ENCODE measurements at places on chromosomes 1 and 21.

GRCh38 chr1:225658041-225658440 lies 5.1 kb upstream of the ENAH start:
- peak; percentile 33 for DNase-seq

DNA sequence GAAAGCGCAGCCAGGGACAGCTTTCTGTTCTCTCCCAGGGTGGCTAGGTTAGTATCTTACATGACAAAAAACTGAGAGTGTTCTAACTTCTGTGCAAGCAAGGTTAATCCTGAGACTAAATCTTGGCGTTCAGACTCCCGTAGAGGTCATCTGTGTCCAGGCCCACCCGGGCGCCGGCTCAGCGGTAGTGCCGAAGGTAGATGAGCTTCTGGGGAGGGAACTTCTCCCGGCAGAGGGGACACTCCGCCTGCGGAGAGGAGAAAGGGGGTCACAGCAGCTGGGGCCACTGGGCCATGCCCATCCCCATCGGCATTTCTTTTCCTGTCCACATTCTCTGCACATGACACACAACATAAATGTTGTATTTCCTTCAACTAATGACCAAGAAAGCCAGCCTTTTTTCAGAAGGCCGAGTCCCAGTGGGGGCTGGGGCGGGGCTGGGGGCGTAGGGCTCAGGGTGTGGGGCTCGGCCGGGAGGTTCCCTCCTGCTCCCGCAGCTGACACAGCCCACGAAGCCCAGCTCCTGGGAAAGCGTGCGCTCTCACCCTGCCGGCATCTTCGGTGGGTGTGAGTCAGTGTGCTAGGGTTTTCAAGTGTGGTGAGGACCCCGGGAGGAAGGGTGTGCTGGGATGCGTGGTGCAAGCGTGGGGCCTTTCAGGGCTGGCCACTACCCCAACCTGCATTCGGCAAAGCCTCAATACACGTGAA lies 6.6 kb downstream of the PEX10 start:
- no peak for DNase-seq

DNA sequence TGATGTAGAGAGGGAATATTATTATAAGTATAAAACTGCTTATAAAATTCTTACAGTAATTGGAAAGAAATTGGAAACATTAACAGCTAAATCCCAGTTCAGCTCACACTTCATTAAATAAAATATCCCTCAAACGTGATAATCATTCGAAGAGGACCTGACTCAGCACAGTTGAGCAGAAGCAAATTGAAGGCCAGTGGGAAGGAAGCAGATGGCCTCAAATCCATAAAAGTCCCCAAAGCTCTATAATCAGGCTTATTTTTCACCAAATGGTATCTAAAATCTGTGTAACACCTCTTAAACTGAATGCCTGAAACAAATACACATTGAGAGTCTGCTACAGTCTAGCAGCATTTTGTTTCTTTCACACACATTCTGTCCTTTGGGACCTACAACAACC lies 106.8 kb downstream of the TENT5C start:
- DNase-seq = no peak

DNA sequence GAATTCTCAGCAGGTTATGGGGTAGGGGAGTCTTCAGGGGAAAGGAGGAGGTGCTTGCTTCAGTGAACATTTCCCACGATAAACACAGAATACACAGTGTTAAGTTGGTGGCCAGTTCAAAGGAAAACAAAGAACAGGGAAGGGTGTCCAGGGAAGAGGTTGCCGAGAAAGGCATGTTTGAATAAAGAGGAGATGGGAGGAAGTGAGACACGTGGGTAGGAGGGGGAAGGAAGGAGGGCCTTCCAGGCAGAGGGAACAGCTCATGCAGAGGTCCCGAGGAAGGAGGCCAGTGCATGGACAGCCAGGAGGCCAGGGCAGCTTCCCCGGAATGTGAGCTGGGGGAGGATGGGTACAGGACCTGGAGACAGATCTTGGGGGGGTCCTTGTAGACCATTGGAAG lies 130.3 kb upstream of the TMEM51 start:
- DNase-seq = no peak

DNA sequence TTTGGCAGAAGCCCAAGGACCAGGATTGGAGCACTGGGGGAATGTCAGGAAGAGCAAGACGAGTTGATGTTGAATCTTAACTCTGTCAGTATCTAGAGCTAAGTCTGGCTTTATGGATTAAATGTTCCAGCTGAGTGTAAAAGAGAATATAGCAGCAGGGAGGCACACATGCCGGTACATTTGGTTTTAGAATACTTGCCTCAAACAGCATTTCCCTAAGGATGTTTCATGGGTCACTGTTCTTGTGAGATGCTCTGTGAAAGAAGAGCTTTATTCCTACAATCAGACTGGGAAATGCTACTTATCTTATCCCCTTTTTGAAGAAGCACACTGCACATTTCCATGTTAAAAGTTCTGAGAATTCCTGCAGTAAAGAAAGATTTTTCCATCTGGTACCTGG lies 440.3 kb upstream of the B3GALT2 start:
- DNase-seq = no peak

GRCh38 chr1:68280286-68280685 lies 48.0 kb upstream of the WLS start:
- no peak for DNase-seq

All from fibroblast of pulmonary artery (primary cell).